Stimulated activated CD8-positive, alpha-beta memory T cell treated with anti-CD3 and anti-CD28 coated beads, Interleukin-4, amount 100 ng/mL, for 1 hour (primary cell): ENCODE measurements at places on chromosomes 1 and 21.
A peak's percentile ranks its signal among the peaks of the same experiment; 100 is the strongest.

- no peak for DNase-seq
Observed at GRCh38 chr1:42937836-42938644, 20.6 kb downstream of the SLC2A1 start.

DNA sequence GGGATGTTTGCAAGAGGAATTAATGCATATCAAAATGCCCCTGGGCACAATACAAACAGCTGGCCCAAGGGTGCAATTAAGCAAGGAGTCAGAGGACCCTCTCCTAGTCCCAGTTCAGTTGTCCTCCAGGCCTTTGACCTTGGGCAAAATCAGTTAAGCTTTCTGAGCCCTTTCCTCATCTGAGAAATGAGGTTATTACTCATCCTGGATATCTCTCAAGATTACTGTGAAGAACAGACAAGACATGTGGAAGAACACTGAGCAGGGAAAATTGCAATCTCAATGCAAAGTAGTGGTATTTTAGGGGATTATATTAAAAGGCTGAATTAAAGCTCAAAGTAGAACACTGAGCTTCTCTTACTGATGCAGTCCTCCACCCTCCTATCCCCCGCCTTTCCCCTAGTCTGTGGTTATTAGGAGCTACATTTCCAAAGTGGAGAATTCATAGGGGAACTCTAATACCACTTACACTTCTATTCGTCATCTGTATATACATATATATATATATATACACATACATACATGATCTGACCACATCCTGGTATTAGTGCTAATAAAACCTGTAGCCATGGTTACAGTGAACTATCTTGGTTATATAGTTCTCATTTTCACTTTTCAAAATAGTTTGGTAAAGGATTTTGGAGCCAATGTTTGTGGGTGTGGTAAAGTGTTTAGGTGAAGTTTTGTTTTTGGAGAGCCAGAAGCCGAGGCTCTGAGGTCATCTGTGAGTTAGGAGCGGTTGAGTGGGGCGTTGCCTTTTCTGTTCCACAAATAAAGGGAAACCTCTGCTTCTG lies 18.1 kb downstream of the KIAA0040 start:
- DNase-seq = no peak

DNA sequence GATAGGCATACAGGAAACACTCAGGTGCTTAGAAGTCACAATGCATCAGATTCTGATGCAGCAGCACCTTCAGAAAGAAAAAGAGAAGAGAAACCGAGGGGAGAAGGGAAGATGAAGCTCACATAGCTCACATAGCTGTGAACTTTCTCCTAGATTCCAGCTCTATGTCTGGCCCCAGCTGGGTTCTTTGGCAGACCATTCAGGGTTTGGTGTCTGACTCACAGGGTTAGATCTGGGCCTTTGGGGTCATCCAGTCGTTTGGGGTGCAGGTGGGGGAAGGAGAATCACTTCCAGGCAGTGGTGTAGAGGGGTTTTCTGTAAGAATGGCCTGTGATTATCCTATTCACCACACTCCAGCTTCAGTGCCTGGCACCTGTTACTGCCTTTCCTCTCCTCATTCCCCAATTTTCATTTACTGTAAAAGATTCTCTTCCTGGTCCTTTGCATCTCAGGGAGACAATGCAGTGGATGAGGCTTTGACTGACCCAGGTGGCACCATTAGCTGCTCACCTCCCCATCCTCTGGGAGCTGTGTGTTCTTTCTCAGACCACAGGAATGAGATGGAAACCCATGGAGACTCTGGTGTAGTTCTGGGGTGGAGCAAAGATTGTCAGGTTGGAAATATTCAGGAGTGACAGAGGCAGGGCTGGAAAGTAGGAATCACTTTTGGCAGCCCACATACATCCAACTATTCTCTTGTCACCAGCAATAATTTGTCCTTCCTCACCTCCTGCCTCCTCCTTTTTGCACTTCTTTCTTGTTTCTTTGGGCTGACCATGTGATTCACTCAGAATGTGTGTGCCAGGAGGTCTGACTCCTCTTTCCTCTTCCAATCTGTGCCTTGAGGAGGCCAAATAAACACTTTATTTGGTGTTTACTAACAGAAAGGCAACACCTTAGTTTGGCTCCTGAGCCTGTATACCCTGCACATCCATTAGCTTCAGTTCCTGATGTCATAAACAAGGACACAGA lies 103.3 kb downstream of the PAPPA2 start:
- no peak for DNase-seq

DNA sequence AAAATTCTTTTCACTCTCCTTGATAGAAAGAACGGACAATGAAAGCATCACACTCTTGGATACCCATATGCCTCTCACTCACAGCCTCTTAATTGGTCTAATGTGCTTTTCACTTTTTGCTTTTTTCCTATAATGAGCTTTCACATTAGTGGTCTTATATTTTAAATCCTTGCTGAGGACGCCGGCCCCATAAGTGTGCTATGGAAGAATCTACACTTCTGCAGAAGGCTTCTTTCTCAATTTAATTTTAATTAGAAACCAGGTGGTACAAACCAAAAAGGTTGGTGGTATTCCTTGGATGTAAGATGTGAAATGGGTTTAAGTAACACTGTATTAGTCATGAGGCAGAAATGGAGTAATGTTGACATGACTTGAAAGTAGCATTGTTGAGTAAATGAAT lies 190.6 kb upstream of the NFIA start:
- DNase-seq = no peak

GRCh38 chr1:181189691-181190363 lies 101.3 kb downstream of the IER5 start:
- peak; percentile 46 for DNase-seq

DNA sequence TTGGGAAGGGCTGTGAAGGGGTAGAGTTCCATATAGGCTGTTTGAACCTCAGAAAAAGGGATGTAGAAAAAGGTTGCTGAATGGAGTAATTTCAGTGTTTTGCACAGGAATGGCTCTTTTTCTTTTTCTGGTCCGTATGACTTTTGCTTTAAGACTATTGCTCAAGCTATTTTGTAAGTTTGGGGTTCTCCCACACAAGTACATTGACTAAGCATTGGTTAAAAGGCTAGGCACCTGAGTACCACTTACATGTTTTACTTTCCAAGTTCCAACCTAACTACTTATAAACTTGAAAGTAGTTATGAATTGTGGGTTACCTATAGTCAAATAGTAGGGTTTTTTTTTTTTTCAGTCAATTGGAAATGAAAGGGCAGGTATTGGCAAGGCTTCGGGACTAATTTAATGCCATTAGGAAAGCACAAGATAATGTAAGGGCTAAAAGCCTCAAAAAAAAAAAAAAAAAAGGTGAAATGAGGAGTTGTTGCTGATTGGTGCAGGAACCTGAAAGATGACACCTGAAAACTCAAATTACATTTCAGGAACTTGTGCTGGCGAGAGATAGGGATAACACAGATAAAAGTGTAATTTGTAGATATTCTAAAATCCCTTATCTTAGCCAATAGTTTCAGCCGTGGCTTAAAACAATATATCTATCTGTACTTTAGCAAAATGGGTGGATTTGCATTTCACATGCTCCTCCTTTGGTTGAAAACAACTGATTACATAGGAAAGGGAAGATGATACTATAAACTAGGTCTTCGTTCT lies 209.5 kb downstream of the RPS6KC1 start:
- DNase-seq = no peak

- DNase-seq = no peak
Observed at GRCh38 chr1:207134581-207134980, 30.5 kb downstream of the C4BPA start.

GRCh38 chr1:22870201-22870871 lies 102.3 kb downstream of the LACTBL1 start:
- no peak for DNase-seq

DNA sequence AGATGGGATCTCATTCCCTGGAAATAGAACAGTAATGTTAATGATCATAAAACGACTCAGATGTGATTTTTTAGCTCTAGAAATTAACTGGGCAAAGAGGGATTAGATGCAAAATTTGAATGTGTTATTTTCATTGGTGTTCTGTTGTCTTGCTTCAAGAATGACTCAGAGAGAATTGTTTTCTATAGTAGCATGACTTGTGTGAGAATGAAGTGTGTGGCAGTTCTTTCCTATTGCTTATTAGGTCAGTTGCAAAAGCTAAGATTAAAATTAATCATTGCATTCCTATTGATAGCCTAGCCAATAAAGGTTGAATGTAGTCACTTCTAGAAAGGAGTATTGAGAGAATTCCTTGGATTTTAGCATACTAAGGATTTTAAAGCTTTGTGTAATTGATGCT lies 22.9 kb downstream of the SPEN start:
- DNase-seq = no peak

- no peak for DNase-seq
Observed at GRCh38 chr21:35585155-35585554, 475.2 kb downstream of the SETD4 start.

- DNase-seq = no peak
Observed at GRCh38 chr1:54580856-54581550, 33.0 kb downstream of the ACOT11 start.

- DNase-seq = no peak
Observed at GRCh38 chr1:16924216-16924918, 2.6 kb downstream of the CROCC start.

- no peak for DNase-seq
Observed at GRCh38 chr1:210302501-210302900, 26.2 kb upstream of the HHAT start.

DNA sequence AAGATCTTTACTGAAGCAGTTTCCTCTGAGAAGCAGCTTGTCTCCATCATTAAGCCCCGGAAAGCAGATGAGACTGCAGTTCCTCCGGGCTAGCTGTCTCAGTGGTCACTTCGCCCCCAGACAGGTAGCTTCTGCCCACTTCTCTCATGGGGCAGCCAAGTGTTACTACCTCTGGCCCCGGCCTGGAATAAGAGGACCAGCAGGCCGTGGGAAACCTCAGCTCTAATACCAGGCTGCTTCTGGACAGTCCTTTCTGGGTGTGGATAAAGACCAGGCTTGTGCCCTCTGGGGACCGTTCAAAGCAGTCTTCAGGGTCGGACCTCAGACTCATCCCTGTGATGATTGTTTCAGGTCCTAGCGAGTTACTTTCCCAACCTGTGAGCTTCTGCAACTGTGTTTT lies 54.8 kb downstream of the RUNX3 start:
- no peak for DNase-seq

- DNase-seq = no peak
Observed at GRCh38 chr1:42957880-42958487, 684 bp downstream of the SLC2A1 start.

DNA sequence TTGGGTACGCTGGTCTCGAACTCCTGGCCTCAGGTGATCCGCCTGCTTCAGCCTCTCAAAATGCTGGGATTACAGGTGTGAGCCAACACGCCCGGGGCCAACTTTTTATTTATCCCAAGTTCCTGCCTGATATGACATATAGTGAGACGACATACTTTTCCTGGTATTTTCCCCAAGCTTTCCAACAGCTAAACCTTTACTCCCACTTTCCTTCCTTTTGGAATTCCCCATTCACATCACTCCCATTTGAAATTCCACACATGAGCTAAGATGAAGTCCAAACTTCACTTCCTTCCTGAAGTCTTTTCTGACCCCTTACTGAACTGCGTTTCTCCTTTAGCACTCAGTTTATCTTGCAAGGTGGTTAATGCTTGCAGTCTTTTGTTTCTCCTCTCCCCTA lies 64.1 kb downstream of the S1PR1 start:
- no peak for DNase-seq

- no peak for DNase-seq
Observed at GRCh38 chr1:175364424-175365076, 172.0 kb upstream of the KIAA0040 start.

- DNase-seq = no peak
Observed at GRCh38 chr1:222461941-222462340, 86.0 kb downstream of the HHIPL2 start.

DNA sequence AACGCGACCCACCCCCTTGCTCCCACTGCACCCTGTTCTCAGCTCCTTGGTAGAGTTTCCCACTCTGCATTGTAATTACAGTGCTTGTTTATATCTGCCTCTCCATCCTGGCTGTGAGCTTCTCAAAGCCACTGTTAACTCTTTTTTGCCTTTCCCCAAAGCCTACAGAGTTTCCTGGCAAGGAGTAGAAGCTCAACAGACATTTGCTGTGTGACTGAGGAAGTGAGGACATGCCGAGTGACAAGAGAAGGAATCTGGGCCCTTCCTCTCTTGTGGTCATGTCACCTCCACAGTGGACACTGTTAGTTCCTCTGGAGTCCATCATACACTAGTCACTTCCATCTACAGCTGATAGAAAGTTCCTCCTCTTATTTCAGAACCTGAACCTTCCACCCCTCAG lies 6.1 kb upstream of the IGSF8 start:
- no peak for DNase-seq

DNA sequence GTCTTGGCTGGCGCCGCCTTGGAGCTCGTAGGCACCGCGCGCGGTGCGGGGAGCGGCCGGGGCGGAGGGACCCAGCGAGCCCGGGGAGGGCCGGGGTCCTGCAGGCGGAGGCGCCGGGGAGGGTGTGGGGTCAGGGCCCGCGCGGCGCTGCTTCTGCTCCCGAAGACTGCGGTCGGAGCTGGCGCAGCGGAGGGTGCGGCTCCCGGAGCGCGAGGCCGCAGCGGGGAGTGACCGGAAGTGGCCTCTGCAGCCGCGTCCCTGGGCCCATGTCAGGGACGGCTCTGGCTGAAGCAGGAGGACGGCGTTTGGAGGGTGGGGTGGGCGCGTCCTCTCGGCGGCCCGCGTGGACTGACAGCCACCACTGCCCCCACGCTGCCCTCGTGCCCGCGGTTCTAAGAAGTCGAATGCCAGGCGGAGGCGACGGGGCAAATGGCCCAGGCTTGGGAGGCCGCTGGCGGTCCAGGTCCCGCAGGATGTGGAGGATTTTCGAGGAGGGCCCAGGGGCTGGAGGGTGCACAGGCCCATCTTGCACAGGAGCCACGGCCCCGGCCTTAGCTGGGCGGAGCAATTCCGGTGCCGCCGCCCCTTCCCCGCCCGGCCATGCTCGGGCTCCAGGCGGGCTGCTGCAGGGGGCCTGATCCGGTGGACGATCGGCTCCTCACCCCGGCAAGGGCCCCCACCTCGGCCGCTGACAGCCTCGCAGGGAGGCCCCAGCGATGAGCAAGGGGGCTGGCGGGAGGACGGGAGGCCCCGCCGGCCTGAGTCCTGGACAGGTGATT lies 7.7 kb upstream of the ZNF669 start:
- DNase-seq = no peak

DNA sequence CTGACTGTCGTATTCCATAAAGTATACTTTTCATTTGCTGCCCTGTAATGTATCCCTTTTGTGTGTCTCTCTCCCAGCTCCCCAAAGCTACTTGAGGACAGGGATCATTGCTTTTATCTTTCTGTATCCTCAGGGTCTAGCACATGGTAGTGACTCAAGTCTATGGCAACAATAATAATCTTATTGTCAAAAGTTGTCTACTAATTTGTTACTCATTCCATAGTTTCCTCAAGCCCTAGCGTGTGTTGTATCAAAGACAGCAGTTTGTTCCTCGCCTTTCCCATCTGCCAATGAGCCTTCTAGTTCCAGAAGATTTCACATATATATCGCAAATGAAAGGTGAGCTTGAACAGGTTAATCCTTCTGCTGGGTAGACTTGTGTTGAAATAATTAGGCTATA lies 9.8 kb upstream of the SLC30A1 start:
- no peak for DNase-seq

- no peak for DNase-seq
Observed at GRCh38 chr1:25157846-25158245, 74.5 kb downstream of the SYF2 start.

- DNase-seq = no peak
Observed at GRCh38 chr1:25664357-25665199, 48.0 kb downstream of the MAN1C1 start.
